ENCODE measurements at places on chromosomes 7 and 10. TPM values are rescaled to one million over a fixed set of nuclear protein-coding genes. Genes with fewer than 3 reads are reported as not detected.

The ARHGAP12 gene
- 16.5 TPM for total RNA-seq

DNA sequence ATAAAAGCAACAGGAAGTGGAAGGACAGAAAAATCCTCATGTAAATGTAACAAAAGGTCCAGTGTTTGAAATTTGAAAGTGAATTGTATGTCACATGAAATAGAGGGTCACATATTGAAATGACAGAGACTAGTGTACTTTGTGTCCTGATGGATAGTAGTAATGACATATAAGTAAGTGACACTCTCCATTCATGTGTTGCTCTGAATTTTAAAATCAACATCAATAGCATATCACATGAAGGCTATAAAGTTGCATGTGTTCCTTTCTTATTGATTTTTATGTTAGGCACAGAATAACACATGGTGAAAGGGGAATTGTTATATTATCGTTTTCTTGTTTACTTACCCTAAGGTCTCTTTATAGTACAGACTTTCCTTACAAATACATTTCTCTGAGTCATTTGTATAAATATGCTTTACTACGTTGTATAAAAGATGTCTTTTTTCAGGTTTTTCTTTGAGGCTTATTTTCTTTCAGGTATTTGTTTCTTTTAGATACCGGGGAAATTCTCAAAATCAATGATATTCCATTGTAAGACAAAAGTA, 104.6 kb upstream of the CACNA2D1 start:
- no peak for DNase-seq

GRCh38 chr10:119087271-119087882, 6.8 kb upstream of the EIF3A start:
- no peak for DNase-seq

DNA sequence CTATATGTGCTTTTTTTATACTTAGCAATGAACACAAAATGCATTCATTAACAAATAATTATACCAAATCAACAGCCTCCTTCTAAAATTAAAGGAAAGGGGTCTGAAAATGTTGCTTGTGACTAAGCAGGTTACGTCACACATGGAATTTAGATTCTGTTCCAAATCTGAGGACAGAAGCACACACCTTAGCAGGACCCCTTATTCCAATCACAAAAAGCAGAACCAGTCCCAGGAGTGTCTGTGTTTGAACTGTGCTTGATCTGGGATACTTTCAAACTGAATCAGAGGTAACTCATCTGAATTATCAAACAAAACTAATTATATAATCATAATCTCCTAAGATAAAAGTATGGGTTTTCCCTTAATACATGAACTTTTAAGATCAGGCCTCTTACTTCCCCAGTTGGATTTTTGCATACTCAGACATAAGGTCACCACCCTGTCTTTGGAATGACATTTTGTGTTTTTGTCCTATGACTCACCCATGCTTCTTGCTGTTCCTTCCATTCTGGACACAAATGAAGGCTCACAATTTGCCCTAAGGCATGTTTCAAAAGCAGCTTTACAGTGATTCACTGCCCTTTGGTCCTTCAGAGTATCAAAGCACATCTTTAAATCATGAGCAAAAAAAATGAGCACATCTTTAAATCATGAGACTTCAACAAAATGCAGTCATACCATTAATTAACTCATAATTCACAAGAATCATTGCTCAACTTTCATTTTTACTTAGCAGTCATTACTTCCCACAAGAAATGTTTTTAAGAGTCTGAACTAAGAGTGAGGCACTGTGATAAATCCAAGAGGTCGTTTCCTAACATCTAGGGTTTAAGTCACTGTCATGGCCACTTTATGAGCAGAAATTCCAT, 35.5 kb downstream of the SEMA3C start:
- no peak for DNase-seq

- DNase-seq = no peak
These were observed 182 bp downstream of the CCDC136 start for GRCh38 chr7:128791972-128792327.

DNA sequence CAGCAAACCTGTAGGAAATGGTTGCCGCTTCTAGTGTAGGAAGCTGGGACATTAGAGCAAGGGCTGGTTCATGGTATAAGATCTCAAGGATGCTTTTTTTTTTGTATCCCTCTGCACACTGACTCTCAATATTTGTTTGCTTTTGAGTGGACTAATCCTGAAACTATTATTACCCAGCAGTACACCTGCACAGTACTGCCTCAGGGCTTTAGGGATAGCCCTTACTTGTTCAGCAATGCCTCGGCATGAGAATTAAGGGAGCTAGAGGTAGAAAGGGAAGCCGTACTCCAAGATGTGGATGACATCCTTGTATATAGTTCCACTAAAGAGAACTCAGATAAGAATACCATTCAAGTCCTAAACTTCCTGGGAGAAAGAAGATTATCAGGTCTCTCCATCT, 70.5 kb downstream of the COPG2 start:
- no peak for DNase-seq

- DNase-seq = no peak
These were observed 8.0 kb downstream of the OR9A2 start for GRCh38 chr7:143018931-143019330.

Data from chondrocyte (in vitro differentiated cells).